Mucosa of descending colon (tissue), 3 donors: ENCODE measurements at places on chromosomes 2 and 18.
A peak's percentile ranks its signal among the peaks of the same experiment; 100 is the strongest.

- no peak for DNase-seq
These were observed 42.0 kb upstream of the LTBP1 start for GRCh38 chr2:32904751-32905150.

DNA sequence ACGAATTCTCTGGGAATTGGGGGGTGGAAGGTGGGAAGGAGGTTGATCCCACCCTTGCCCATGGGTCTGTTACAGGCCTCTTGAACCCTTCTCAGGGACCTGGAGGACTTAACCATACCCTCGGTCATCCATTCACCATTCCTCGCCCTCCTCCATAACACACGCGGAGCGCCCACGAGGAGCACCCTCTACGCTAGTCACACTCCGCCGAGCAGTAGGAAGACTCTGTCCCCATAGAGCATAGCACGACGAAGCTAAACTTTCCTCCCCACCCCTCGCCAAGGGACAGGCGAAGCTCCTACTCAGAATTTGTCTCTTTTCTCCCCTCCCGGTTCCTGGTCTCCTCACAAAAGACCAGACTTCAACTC is 611 bp upstream of the ITSN2 start:
- peak; percentile 24 for DNase-seq

GRCh38 chr2:109242210-109242653 is 113.2 kb downstream of the SH3RF3 start:
- DNase-seq: no peak

GRCh38 chr2:128726911-128727310 is 408.2 kb upstream of the HS6ST1 start:
- DNase-seq: no peak

- DNase-seq: no peak
These were observed 300.4 kb downstream of the ZNF407 start for GRCh38 chr18:74897971-74898657.

GRCh38 chr18:55338978-55339650 is 248.9 kb downstream of the TCF4 start:
- no peak for DNase-seq

DNA sequence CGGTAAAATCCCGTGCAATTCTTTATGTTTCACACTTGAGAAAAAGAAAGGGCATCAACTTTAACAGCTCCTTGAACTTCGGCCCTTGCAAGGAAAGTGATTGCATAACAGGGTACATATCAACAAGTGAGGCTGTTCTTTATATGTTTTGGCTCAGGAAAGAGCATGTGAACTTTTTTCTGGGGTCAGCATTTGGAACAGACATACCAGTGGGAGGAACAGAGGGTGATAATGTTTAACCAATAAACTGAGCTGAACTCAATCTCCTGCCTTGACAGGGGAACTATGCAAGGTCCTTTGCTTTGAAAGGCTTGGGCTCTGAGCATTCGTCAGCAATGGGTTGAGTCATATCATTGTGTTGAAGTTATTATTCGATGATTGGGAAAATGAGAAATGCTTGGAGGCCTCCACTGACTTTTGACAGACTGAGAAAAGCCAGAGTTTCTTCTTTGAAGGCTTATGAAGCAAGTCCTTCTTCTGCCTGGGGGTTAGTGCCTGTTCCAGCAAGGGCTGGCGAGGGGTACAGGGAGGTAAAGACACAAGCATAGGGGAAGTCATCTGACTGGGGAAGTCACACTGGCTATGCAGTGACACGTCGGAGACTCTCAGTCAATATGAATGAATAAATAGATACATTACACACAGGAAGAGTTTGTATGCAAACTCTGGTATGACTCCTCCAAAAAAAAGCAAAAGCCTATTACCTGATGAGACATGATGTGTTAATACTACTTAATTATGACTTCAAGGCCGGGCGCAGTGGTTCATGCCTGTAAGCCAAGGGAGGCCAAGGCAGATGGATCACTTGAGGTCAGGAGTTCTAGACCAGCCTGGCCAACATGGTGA is 57.2 kb downstream of the CYB5A start:
- DNase-seq: no peak

GRCh38 chr2:106065983-106066820 is 127.9 kb downstream of the UXS1 start:
- no peak for DNase-seq

- no peak for DNase-seq
These were observed 159.3 kb upstream of the MYCN start for GRCh38 chr2:15780912-15781574.

DNA sequence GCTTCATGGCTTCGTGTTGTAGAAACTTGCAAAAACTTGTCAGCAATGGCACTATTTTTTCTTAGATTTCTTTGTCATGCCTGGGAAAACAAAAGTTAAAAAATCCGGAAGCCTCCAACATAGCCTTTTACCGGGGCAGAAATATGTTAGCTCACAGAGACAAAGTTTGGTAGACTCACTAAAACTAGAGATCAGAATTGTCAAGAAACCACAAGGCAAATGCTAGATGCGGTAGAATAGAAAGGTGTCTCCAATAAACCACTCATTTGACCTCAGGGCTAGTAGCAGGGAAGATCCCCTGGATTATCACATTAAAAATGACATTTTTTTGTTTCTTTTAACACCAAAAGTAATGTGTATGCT is 405 bp downstream of the CASP10 start:
- DNase-seq: no peak

DNA sequence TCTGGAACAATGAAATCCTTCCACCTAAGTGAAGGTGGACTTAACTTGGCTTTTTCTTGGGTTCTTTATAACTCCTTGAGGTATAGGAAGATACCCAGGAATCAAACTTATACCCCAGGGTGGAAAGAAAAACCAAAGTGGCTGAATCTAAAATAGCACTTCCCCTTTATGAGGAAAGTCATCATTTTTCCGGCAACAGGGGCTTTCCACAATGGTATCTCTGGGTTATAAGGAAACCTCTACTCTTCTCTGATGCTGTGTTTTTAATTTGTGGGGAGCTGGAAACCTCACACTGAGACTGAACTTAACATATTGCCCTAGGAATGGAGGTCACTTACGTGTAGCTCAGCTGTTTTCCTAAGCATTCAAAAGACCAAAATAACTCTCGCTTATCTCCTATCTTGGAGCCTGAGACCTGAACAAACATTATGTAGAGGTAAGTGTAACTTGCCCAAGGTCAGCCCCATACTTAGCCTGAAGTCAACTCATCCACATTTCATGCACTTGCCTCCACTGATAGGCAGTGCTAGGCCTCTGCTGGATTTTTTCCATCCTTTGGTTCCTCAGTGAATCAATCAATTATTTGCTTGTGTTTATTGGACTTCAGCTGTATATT is 117.9 kb downstream of the SETBP1 start:
- no peak for DNase-seq

- no peak for DNase-seq
These were observed 53.8 kb upstream of the SPTBN1 start for GRCh38 chr2:54402350-54402749.

DNA sequence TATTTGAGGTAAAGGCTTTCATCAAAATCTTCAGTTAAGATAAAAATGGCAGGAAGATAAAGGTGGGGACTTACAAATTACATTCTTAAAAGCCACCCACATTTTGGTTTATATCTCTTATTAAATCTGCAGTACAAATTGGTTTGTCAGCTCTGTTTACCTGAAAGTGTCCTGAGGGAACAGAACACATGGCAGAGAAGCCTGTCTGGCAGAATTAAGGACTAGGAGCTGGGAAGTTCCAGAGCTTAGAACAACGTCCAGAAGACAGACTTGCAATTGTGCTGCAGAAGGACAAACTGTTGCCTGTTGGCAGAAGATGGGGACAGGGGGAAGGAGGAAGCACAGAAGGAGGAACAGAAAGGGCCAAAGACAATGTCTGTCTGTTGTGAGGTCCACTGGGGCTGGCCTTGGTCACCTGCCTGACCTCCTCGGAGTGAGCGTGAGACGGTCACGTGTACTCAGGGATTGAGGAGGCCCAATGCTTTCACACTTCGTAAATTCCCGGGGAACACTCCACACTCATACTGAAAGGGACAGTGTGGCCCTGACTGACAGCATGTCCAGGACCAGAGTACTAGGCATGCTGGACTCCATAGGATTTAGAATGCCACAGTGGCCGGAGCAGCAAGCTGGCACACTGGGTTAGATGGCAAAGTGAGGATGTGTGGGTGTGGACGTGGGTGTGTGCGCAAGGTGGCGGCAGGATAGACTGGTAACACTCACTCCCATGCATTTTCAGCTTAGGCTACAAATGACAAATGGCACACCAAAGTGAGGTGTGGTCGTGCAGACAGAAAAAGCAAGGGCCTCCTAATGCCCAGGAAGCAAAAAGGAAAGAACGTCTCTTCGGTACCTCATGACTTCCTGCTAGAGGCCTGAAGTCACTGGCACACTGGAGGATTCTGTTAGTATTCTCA is 210.9 kb upstream of the REV1 start:
- no peak for DNase-seq

DNA sequence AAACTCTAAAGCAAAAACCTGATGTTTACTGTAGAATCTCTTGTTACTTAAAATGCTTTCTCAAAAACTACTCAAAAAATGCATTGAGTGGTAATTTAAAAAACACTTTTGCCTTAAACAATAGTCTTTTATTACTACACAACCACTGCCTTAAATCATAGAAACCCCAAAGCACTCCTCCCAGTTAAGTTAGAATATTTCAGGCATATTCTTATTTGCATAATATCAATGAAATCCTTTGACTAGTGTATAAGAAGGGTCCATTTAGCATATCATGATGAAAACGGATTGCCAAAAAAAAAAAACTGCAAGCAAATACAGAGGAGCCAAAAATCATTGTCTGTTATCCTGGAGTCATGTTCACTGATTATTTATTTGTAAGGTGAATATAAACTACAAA is 119.2 kb downstream of the PTPRM start:
- no peak for DNase-seq

DNA sequence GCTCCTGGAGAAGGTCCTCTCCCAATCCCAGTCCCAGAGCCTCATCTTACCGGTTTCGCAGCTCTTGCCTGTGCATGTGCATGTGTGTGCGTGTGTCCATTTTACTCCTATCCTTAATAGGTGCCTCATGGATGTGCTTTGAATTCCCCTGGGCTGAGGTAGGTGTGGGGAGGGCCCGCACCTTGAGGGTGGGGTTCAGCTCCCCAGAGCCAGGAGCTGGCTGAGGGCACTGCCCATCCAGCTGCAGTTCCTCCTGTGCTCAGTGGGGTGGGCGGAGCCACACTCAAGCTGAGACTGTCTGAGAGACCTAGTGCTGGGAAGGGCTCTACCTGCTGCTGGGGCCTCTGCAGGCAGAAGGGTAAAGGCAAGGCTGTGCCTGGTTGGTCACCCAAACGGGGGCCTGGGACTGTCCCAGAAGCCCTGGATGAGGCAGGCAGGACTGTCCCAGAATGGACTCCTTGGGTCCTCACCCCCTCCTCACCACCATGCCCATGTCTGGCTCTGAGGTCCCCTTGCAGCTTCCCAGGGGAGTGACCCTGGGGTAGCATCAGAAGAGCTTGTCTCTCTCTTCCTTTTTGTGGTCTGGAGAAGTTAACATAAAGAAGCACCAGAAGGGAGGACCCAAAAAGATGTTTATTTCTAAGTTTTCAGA is 8.9 kb downstream of the GDF7 start:
- DNase-seq: peak; percentile 76

DNA sequence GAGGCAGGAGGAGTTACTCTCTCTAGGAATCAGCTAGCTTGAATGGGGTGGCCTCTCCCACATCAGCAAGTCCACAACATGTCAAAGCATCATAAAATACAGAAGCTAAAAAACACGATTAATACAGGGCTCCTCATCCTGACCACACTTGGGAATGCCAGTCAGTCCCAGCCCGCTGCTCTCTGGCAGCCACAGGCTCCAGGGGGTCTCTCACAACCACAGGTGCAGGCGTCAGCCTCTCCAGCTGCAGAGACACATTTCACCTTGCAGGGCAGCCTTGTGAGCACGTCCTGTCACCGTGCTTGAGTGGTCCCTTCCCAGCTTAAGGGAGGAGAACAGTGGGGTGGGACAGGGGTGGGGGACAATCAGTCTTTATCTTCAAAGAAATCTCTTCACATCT is 137.4 kb upstream of the SH3BP4 start:
- DNase-seq: no peak

DNA sequence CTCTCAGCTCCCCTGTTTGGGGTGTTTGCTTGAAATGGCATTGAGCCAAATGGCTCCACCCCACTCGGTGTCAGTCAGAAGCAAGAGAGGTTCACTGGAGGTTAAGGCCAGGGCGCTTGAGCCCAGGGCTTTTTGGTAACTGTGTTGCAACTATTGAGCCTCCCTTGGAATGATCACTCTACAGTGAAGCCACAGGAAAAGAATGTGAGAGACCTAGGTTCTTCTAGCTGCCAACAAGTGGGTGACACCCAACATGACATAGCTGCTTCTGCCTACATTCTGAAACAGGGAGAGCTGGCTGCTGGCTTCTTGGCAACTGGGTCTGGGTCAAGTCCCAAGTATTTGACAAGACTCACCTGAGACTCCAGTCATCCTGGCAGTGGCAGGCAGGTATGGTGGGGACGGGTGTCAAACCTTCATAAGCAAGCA is 7.1 kb upstream of the GRHL1 start:
- no peak for DNase-seq

- no peak for DNase-seq
These were observed 149.2 kb downstream of the FAM210A start for GRCh38 chr18:13577091-13577697.

DNA sequence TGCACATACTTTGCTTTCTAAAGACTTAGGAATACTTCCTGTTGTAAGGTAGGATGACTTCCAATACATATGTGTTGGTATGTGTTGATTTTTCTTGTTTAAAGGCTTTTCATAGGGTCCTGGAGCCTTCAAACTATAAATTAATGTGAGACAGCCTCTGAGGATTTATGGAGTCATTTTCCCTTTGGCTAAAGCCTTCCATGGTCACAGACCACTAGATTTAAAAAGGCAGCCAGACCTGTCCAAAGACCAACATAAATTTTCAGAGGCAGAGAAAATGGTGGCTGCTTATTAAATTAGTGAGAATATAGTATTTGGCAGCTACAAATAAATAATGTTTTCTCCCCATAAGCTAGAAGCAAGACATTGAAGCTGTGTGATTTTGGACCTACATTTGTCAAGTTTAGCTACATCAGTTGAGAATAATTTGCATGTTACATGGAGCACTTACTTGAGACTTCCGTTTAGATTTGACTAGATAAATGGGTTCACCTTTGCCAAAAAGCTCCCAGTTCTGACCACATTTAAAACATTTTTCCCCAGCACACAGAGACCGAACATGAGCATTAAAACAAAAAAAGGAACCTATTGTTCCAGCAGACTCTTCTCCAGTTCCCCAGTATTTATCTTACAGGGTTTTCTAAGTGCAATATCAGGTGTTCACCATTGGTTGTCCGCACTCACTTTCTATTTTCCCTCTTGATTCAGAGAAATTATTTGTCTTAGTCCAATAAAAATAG is 402.9 kb downstream of the PARD3B start:
- no peak for DNase-seq

GRCh38 chr2:42769583-42770287 is 5.8 kb upstream of the OXER1 start:
- DNase-seq: no peak

GRCh38 chr2:230664128-230664527 is 48.5 kb upstream of the CAB39 start:
- no peak for DNase-seq

DNA sequence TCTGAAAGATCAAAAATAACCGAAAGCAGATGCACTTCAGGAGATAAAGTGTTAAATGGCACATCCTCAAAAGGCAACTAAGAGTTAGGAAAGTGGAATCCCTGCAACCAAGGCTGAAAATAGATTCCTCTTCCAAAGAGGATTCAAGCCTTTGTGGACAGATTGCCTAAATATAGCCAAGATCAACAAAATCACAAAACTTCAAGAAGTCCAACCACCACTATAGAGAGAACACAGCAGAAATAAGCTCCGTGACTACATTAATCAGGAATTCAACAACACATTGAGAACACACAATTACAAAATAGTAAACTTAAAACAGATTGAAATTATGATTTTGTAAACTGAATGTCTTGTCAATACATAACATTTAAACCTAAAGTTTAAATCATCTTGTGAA is 165.7 kb downstream of the LNPK start:
- DNase-seq: no peak
